ENCODE measurements at places on chromosomes 13 and 19.

DNA sequence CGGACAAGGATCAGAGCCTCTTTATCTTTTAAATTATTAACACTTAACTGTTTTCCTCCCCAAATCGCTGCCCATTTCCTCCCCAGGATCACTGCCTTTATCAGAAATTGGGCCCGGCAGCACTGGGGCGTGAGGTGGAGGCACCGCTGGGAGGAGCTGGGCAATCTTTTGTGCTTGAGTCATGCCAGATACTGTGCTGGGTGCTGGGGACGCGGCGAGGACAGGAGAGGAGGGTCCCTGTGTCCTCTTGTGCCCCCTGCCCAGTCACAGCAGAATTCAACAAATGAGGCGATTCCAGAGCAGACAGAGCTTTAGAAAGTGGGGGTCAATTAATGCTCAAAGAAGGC lies 347.8 kb downstream of the ZNF536 start:
- DNase-seq = no peak

DNA sequence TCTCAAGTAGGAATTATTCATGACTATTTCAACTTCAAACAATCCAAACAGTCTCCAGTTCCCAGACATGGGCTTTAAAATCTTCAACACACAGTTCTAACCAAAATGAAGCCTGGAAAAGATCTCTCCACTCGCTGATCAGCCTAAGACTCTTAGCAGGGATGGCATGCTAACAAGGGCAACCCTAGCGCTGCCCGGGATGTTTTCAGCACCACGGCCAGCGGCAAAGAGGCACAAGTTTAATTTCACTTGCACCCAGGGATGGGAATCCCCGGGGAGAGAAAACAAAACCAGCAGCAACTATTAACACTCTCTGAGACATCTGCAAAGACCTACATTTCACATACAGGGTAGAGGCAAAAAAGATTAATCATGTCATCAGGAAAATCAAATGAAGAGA lies 43.0 kb downstream of the CACNA1A start:
- peak; percentile 3 for DNase-seq

DNA sequence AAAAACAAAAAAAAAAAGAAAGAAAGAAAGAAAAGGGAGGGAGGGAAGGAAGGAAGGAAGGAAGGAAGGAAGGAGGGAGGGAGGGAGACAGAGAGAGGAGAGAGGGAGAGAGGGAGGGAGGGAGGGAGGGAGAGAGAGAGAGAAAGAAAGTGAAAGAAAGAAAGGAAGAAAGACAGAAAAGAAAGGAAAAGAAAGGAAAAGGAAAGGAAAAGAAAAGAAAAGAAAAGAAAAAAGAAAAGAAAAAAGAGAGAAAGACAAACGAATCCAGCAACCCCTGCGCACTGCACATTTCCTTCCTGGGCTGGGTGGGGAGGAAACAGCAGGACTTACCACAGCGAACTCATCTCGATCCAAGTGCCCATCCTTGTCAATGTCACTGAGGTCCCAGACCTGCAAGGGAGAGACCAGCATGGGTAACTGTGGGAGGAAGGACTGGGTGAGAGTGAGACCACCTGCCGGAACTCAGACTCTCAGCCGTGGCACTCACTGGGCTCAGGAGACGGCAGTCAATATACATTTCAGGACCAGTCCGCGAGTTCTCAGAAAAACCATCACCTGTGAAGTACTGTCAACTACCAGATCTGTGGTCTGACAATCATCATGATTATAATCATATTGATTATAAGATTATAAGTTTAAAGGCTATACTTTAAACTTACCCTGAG lies 43.3 kb downstream of the EPS15L1 start:
- DNase-seq = no peak

DNA sequence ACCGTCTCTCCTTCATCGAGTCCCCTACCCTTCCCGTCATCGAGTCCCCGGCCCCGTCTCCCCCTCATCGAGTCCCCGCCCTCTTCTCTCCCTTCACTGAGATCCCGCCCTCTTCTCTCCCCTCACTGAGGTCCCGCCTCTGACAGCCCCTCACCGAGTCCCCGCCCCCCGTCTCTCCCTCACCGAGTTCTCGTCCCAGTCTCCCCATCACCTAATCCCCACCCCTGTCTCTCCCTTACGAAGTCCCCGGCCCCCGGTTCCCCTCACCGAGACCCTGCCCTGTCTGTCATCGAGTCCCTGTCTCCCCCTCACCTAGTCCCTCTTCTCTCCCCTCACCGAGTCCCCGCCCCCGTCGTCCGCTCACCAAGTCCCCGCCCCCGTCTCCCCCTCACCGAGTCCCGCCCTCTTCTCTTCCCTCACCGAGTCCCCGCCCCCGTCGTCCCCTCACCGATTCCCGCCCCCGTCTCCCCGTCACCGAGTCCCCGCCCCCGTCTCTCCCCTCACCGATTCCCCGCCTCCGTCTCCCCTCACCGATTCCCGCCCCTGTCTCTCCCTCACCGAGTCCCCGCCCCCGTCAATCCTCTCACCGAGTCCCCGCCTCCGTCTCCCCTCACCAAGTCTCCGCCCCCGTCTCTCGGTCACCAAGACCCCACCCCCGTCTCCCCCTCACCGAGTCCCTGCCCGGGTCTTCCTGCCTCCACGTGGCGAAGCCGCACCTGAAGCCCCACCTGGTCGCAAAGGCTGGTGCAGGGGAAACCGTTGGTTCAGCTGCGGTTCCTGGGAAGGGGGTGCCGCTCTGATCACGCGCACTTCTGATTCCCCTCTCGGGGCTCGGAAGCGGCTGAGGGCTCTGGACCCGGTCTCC lies 23.9 kb upstream of the ZNF846 start:
- peak; percentile 90 for DNase-seq

DNA sequence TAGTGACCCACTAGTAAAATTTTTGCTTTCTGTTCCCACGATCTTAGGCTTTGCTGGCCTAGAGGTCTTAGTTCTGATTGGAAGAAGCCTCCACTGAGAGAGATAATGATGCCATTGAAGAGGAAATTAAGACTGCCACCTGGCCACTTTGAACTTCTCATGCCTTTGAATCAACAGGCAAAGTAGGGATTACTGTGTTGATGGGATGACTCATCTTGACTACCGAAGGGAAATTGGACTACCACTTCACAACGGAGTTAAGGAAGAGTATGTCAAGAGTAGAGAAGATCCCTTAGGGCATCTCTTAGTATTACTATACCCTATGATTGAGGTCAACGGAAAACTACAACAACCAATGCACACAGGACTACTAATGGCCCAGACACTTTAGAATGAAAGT lies 12.7 kb upstream of the FREM2 start:
- no peak for DNase-seq

DNA sequence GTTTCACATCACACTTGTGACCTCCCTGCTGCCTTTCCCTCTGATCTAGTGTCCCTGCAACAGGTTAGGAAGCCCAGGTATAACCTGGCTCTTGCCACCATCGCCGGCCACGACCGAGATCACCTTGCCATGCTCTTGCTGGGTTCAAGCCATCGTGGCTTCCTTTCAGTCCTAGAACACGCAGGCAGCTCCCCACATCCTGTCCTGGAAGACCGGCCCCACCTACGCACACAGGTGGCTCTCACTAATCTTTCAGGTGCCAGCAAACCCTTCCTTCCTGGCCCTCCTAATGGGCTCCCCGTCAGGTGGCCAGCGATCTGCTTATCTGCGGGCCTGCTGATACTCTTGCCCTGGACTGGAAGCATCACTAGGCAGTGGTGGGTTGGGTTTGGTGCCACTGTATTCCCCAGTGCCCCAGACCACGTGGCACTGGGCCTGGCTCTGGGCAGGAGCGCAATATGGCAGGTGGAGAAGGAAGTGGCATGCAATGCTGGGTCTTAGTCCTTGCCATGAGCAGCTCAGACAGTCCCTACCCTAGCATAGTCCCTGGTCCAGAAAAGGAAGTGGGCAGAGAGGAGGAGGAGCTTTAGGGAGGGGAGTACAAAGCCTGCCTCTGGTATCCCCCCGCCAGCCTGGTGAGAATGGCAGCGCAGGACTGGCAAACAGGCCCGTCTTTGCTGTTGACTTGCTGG lies 11.8 kb downstream of the PPP1R37 start:
- DNase-seq = no peak

- no peak for DNase-seq
Measured at GRCh38 chr13:108084840-108085239, 130.5 kb downstream of the LIG4 start.

DNA sequence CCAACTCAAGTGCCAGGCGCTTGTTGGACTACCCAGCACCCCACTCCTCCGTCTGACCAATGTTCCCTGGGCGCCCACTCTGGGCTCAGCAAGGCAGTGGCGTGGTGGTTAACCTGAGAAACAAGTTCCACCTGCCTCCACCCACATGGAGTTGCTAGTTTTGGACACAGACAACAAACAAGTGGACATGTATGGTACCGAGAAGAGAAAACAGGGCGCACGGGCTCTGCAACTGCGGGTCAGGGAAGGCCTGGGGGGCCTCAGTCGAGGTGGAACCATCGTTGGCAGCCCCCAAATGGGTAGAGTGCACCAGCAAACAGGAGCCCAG lies 2.5 kb downstream of the MIER2 start:
- no peak for DNase-seq

GRCh38 chr13:48333976-48334375 lies 30.4 kb downstream of the RB1 start:
- peak; percentile 53 for DNase-seq

DNA sequence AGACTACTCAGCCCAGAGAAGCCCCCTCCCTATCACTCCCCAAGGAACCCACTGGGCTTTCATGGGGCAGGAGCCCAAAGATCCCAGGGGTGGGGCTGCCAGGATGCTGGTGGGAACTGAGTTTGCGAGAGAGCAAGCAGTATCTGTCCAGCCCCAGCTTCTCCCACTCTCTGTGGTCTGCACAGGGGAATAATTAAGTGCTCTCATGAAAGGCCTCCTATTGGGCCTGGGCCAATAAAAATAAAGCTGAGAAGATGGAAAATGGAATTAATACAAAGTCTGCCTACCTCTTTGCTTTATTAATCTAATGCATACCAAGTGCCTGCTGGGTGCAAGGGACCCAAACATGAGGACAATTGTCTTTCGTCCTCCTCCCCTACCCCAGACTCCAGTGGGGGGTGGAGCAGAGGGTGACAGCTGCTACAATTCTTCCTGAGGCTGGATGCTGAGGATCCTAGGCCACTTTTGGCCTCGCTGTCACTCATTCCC lies 5.4 kb downstream of the DDX39A start:
- peak; percentile 66 for DNase-seq

- no peak for DNase-seq
Measured at GRCh38 chr13:34815526-34815925, 126.5 kb upstream of the NBEA start.

- DNase-seq = no peak
Measured at GRCh38 chr13:32126278-32126677, 94.7 kb downstream of the FRY start.

DNA sequence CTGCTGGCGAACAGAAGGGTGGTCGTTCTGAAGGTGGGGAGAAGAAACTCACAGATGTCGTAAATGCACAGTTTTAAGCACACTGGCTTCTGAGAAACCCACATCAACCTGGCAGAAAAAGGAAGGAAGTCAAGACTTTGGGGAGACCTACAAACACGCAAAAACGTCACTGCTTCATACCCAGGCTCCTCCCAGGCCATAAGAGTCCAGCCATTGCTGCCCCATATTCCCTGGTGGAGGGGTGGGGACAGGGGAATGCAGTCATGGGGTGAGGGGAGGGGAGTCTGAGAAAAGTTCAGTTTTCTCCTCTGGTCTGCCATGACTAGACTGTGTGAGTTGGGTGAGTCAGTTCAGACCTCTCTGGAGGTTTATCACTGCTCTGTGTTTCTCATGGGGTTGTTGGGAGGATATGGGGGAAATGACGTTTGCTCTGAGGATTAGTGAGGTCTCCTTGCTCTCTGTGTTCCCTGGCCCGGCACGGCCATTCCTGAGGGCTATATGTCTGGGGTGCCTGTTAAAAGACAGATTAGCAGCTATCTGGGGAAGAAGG lies 139.0 kb downstream of the FLT1 start:
- DNase-seq = peak; percentile 72

DNA sequence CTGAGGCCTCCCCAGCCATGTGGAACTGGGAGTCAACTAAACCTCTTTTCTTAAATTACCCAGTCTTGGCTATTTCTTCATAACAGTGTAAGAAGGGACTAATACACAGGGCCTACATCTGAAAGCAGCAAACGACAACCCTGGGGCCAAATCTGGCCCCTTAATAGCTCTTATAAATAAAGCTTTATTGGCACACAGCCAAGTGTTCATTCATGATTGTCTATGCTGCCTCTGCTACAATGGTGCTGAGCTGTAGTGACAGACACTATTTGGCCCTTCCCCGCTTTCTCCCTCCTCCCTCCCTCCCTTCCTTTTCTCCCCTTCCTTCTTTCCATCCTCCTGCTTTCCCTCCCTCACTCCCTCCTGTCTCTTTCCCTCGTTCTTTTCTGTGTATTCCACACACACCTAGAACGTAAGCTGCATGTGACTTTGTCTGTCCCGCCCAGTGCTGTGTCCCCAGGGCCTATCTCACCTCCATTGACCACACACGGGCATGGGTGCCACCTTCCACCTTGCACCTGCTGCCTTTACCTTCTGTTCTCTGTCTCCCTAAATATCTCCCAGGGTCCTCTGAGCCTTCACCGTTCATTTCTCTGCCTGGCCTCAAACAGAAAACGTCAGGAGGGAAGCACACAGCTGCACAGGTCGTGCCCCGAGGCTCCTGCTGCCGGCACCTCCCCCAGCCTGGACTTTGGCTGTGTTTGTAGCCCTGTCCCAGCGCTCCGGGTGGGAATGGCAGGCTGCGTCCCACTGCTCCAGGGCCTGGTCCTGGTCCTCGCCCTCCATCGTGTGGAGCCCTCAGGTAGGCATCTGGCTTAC lies at the start of gene PROZ:
TSS of gene PROZ (plus strand) at position 720 of the 819 bp plus-strand sequence. CDS start at position 733, 13 bp downstream.
- DNase-seq = no peak

GRCh38 chr13:50519866-50520265 lies 323.6 kb downstream of the DLEU7 start:
- no peak for DNase-seq

DNA sequence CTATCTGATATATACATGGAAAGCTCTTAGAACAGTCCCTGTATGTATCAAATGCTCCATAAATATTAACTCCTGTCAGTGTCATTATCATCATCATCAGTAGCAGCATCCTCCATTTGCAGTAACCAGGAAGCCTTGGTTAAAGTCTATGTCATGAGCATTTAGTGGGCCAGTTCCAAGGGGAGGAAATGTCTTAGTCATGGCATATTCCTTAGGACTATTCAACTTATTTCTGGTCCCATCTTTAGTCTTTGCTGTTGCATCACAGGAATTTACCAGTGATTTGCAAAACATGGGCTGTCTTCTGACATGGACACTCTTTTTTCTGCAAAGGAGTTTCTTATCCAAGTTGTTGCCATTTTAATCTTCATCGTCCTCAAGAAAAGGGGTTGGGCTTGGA lies 98.4 kb downstream of the WDFY2 start:
- DNase-seq = peak; percentile 52

DNA sequence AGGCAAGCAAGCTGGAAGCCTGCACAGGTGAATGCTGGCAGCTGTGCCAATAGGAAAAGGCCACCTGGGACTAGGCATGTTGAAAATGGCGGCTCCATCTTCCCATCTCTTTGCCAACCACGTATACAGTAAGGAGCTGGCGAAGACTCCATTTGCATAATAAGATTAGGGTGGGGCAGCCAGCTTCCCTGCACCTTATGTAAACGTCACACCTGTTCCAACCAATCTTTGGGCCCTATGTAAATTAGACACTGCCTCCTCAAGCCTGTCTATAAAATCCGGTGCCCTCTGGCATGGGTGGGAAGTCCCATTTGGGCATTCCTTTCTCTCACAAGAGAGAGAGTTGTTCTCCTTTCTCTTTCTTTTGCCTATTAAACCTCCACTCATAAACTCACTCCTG lies 16.8 kb downstream of the ADGRE2 start:
- DNase-seq = no peak
